Memory B cell (primary cell): ENCODE measurements at places on chromosomes 2 and 18.

GRCh38 chr2:109466674-109467575 is 146.8 kb downstream of the SEPTIN10 start:
- no peak for DNase-seq
- H3K27ac ChIP-seq = no peak overlapping the region
- no peaks in the 10 kb centered on the region for H3K36me3 ChIP-seq

- no peak for DNase-seq
- H3K27me3 ChIP-seq = no peaks in the 10 kb centered on the region
- H3K4me3 ChIP-seq = no peak overlapping the region
- H3K27ac ChIP-seq = no peak overlapping the region
Measured at GRCh38 chr2:169073211-169073962, 4.0 kb downstream of the DHRS9 start.

DNA sequence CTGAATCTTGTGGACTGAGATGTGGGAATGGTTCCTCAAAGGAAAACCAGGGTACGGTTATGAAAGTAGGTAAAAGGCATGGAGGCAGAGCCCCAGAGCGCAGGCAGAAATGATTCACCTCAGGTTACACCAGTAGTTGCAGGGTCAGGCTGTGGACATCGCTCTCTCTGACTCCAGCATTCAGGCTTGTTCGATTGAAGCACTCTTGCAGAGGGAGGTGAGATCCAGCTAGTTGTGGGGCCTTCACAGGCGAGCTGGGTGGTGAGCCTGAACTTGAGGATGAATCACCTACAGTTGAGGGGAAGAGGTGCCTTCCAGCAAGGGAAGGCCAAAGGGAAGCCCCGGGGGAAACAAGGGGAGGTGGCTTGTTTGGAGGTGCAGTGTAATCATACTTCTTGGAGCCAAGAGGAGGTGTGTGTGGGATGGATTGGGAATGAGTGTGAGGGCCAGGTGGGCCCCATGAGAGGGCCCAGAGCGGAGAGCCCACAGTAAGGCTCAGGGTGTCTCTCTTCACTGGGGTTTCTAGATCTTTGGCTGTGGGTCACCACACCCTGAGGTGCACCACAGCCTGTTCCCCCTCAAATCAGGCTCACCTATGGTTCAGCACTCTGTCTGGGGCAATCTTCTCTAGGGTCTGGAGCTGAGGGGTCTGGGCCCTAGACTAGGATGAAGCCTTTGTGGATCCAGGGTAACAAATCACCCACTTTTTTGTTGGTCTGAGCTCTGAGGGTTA is 48.5 kb upstream of the MCFD2 start:
- no peak overlapping the region for H3K4me3 ChIP-seq
- H3K27ac ChIP-seq = peak overlapping the region; percentile 15
- no peaks in the 10 kb centered on the region for H3K27me3 ChIP-seq
- peaks cover 17% of the 10 kb centered on the region for H3K4me1 ChIP-seq

DNA sequence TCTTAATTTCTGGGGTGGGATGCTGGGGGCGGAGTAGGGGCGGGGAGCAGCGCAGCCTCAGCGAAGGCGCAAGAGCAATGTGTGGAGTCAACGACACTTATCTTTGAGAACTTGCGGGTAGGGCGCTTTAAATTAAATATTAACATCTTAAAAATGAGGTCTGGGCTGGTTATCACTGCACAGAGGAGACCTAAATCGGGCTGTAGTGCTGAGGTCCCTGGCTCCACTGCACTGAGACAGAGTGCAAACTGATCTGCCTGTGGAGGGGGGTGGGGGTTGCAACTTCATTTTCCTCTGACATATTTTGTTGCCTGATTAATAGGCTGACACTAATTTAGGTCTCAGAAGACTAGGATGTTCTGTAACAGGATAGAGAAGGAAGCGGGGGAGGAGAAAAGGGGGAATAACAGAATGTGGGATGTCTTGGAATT is 253.0 kb upstream of the FANCL start:
- DNase-seq = no peak
- H3K27ac ChIP-seq = no peak overlapping the region
- no peaks in the 10 kb centered on the region for H3K4me1 ChIP-seq

- no peak for DNase-seq
- no peaks in the 10 kb centered on the region for H3K27me3 ChIP-seq
- peaks cover 7% of the 10 kb centered on the region for H3K36me3 ChIP-seq
- H3K4me3 ChIP-seq = no peak overlapping the region
- no peaks in the 10 kb centered on the region for H3K4me1 ChIP-seq
Measured at GRCh38 chr2:112272669-112273068, 2.7 kb upstream of the ZC3H6 start.

GRCh38 chr2:154368153-154368552 is 330.3 kb upstream of the KCNJ3 start:
- H3K4me3 ChIP-seq = no peak overlapping the region
- no peak for DNase-seq
- no peaks in the 10 kb centered on the region for H3K27me3 ChIP-seq
- H3K27ac ChIP-seq = no peak overlapping the region
- no peaks in the 10 kb centered on the region for H3K36me3 ChIP-seq

- H3K36me3 ChIP-seq = no peaks in the 10 kb centered on the region
- no peak overlapping the region for H3K4me3 ChIP-seq
- H3K4me1 ChIP-seq = no peaks in the 10 kb centered on the region
- no peak overlapping the region for H3K27ac ChIP-seq
- DNase-seq = no peak
- H3K27me3 ChIP-seq = no peaks in the 10 kb centered on the region
Measured at GRCh38 chr18:25103468-25104155, 248.4 kb downstream of the ZNF521 start.

GRCh38 chr18:48814490-48815178 is 136.1 kb downstream of the SMAD7 start:
- no peak overlapping the region for H3K4me3 ChIP-seq
- H3K27me3 ChIP-seq = no peaks in the 10 kb centered on the region
